Germinal center (tissue), 1 donor: ENCODE measurements at places on chromosomes 4 and X.

GRCh38 chrX:138858438-138858837 lies 146.9 kb upstream of the FGF13 start:
- no peak for DNase-seq

GRCh38 chr4:139054791-139055505 lies 39.4 kb downstream of the NOCT start:
- no peak for DNase-seq

- no peak for DNase-seq
These were observed 116.9 kb downstream of the VEGFC start for GRCh38 chr4:176675810-176676209.

DNA sequence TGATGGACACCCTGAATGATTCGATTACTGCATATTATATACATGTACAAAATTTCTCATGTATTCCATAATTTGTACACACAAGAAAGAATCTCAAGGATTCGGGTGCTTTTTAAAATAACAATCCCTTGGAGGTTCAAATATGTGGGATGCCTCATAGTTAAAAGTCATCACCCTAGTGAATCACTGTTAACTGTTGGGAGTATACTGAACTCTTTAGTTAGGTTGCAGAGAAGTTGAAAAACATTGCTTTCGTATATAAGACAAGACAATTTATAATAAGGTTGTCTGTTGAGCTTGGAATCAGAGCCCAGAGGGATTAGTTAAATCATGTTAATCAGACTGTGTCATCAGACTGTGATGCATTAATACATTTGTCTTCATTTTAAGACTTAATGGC lies 15.6 kb downstream of the DCK start:
- no peak for DNase-seq

DNA sequence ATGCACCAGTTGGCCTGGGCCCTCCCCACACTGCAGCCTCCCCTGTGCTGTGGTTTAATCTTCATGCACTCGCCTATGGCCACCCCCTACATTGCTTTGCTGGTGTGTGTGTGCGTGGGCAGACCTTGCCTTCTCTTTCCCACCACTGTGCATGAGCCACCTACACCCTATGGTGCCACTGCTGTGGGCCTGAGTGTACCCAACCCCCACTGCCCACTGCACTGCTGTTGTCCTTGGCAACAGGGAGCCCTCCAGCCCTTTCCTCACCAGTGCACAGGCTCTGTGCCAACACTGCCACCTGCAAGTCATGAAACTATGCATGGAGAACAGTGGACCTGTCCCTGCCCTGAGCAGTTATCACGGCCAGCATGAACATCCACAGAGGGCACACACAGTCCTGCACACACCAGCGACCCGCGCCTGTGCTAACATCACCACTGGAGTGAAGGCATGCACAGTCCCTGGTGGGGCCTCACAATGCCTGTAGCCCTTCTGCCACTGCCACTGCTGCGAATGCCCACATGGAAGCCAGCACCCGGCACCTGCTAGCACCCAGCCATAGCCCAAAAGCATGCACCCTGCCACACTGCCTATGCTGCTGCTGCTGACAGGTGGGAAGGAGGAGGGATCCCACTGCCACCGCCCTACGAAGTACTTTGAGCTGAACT lies 237.8 kb upstream of the ARSJ start:
- no peak for DNase-seq
